ENCODE measurements at places on chromosomes 5 and 9. TPM values are rescaled to one million over a fixed set of nuclear protein-coding genes. Genes with fewer than 3 reads are reported as not detected.

Gene SLC6A3
- total RNA-seq: not detected

Gene PAIP1
- 176 TPM for total RNA-seq

Gene GRIN1
- total RNA-seq: not detected

Gene SLC6A19
- not detected for total RNA-seq

Gene MEF2C
- 9.5 TPM for total RNA-seq

Gene RASGRF2
- total RNA-seq: 3.6 TPM

Gene STC2
- total RNA-seq: 65.2 TPM

Gene BRINP1
- total RNA-seq: not detected

All from MG63 (cell line).